ENCODE measurements at places on chromosomes 7 and 10.

DNA sequence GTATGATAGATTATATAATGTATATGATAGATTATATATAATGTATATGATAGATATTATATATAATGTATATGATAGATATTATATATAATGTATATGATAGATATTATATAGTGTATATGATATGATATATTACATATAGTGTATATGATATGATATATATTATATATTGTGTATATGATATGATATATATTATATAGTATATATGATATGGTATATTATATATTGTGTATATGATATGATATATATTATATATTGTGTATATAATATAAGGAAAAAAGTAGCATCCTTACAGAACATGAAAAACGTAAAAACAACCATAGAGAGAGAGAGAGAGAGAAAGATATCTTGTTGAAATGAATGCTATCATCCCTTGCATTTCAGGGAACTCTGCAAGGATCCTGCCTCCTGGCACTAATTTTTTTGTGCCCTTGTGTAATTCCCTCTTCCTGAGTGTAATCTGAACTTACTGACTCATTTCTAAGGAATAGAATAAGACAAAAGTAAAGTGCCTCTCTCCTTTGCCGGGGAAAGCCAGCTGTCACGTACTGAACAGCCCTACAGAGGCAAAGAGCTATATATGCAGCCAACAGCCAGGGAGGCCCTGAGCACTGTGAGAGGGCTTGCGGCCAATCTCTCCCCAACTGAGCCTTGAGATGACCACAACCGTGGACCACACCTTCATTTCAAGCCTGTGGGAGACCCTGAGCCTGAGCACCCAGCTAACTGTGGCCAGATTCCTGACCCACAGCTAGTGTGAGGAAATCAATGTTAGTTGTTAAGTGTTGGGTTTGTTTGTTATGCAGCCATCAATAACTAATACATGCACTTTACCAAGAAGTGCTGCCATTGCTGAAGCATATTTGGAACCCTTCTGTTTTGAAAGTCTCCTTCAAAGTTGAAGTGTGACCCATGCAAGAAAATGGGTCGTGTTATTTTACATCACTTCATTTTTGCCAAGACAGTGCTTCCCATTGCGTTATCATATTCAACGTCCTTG lies 61.1 kb upstream of the EZH2 start:
- no peak for DNase-seq

- no peak for DNase-seq
Measured at GRCh38 chr7:154505362-154505761, 453.2 kb downstream of the DPP6 start.

- DNase-seq, result no peak
Measured at GRCh38 chr7:93968911-93969620, 35.1 kb downstream of the BET1 start.

DNA sequence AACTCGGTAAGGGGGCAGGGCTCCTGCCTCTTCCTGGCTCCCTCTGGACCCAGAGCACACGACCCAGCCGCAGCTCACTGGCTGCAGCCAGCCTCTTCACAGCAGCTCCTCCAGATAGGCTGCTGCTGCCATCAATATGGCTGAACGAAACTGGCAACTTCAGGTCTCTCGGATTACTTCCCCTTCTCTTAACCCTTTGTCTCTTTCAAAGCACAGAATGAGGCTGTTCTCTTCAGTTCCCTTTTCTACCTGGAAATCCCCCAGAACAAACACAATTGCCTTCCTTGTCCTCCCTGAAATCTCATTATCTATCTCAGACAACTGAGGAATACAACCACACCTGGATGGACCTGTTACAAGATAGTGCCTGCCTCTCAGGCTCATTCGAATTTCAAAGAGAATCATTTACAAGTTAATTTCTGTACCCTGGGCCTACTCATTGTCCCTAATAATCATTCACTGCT lies 193.4 kb upstream of the MBL2 start:
- DNase-seq, result no peak

DNA sequence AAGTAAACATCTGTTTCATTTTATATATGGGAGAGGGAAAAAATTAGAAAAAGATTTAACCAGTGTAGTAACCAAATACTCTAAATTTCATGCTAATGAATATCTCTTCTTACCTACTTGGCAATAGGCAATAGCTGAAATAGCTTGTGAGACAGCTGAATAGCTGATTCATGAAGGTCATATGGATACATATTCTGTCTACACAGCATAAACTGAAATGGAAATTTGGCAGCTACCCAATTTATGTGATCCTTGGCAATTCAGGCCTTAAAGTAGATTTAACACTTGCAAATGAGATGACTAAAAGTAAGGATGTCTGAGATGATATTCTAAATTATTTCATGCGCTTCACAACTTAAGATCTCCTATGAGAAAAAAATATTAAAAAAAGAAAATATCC lies 261.2 kb upstream of the SEMA3A start:
- no peak for DNase-seq

- no peak for DNase-seq
Measured at GRCh38 chr7:96055717-96056116, 266.2 kb downstream of the SLC25A13 start.

- no peak for DNase-seq
Measured at GRCh38 chr10:71077796-71078453, 134.4 kb upstream of the UNC5B start.

GRCh38 chr7:8823486-8823885 lies 390.1 kb downstream of the NXPH1 start:
- no peak for DNase-seq

DNA sequence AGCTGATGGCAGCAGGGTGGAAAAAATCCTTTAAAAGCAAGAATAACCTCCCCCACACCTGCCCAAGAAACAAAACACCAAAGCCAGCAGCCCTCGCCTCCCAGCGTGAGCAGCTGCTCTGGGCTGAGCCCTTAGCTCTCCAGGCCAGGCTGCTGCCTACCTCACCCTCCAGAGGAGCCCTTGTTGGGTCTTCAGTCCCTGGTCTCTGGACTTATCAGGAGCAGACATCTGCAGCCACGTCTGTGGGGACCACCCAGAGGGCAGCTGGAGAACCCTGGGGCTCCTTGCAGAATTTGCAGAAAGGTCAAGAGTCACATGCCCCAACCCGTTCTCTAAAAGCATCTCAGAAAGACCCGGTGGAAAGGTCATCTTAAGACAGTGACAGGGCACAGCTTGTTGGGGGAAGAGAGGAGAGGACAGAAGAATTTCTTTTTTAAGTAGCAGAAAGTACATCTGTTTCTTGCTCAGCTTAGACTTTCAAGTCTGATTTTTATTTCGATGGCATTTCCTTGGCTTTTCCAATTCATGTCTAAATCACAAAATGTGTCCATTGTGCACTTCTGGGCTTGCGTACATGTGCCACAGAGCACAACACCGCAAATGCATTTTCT lies 425.7 kb upstream of the NFE2L3 start:
- DNase-seq, result no peak
